ENCODE measurements at places on chromosomes 6 and 20.

GRCh38 chr20:23049201-23050075 lies at the start of gene THBD:
THBD (minus strand) TSS chr20:23049672; CDS start chr20:23049504, 168 bp downstream.
- no peak for DNase-seq

GRCh38 chr6:133769463-133769862 lies 119.5 kb upstream of the TCF21 start:
- DNase-seq, result no peak

- DNase-seq, result no peak
Measured at GRCh38 chr6:27138837-27139755, 108.4 kb upstream of the PRSS16 start.

- DNase-seq, result no peak
Measured at GRCh38 chr6:37309046-37309445, 44.7 kb upstream of the RNF8 start.

DNA sequence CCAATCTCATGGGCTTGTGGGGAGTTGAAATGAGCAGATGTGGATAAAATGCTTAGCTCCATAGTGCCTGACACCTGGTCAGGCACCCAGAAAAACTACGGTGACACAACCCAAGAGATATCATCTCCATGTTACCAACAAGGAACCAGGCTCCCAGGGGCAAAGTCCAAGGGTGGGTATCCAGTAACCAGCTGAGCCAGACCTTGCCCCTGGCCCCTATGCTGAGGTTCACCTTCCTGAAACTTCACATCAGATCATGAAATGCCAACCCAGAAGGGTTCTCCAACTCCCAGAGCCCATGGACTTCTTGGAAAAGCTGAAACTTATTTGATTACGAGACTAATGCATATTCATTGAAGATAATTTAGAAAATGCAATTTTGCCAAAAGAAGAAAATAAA lies 141.8 kb upstream of the KCNG1 start:
- DNase-seq, result no peak

- no peak for DNase-seq
Measured at GRCh38 chr6:49506569-49507111, 6.9 kb downstream of the GLYATL3 start.

GRCh38 chr6:21742238-21742660 lies 148.7 kb downstream of the SOX4 start:
- DNase-seq, result no peak

GRCh38 chr20:17969884-17970409 lies 1.1 kb downstream of the MGME1 start:
- DNase-seq, result no peak

GRCh38 chr6:63426844-63427243 lies 107.1 kb upstream of the LGSN start:
- no peak for DNase-seq

DNA sequence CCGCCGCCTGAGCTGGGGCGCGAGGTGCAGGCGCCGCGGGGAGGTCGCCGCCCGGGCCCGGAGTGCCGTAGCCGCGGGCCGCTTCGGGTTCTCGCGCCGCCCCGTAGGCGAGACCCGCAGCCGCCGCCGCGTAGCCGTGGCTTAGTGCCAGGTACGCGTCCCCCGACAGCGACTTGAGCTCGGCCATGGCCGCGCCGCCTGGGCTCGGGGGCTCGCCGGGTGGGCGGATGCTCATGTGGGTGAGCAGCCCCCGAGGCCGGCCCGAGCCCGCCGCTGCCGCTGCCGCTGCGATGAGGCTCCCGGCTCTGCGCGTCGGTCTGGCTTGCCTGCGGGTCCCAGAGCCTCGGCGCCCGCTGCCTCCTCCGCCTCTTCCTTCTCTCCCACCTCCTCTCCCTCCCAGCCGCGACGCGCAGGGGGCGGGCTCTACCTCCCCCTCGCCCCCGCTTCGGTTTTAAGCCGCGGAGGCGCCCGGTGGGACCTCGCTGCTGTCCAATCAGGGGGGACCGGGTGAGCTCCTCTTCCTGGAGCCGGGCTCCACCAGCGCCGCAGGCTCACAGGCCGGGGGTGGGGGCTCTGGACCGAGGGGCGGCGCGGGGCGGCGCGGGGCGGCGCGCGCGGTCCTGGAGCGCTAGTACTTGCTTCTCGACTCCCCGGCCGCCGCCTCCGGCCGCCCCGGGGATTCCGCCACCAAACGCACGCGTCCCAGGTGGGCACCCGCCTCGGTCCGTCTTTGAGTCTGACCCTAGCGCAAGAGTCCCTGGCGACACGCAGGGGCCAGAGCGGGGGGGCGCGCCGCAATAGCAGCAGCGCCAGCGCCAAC lies at the start of gene BHLHE23:
TSS of gene BHLHE23 (minus strand) at position 425 of the 820 bp plus-strand sequence. CDS start at position 235, 190 bp downstream.
- no peak for DNase-seq

DNA sequence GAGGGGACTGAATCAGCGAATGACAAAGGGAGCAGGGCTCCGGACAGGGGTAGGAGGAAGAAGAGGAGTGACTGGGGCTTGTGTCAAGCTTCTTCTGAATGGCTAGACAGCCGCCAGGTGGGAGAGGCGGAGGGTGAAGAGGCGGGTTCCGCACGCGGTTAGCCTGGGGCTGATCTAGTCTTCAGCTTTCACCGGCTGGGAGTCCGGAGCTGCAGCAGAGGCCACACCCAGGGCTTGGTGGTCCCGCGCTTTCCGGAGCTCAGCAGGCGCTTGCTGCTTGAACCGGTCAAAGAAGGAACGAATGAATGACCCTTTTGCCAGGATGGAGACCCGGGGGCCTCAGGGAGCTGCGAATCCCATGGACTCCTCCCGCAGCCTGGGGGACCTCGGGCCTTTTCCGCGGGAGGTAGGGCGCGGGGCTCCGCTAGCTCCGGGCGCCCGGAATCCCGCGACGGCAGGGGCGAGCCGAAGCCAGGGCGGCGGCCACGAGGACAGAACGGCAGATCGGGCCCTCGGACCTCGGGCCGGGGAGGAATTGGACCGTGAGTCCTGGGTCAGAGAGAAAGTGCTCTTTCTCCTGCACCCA lies at the start of gene C6orf141:
TSS of gene C6orf141 (plus strand) at position 177 of the 586 bp plus-strand sequence. CDS start at position 302, 125 bp downstream.
- DNase-seq, result no peak

GRCh38 chr6:87756858-87757257 lies 54.8 kb upstream of the AKIRIN2 start:
- no peak for DNase-seq

DNA sequence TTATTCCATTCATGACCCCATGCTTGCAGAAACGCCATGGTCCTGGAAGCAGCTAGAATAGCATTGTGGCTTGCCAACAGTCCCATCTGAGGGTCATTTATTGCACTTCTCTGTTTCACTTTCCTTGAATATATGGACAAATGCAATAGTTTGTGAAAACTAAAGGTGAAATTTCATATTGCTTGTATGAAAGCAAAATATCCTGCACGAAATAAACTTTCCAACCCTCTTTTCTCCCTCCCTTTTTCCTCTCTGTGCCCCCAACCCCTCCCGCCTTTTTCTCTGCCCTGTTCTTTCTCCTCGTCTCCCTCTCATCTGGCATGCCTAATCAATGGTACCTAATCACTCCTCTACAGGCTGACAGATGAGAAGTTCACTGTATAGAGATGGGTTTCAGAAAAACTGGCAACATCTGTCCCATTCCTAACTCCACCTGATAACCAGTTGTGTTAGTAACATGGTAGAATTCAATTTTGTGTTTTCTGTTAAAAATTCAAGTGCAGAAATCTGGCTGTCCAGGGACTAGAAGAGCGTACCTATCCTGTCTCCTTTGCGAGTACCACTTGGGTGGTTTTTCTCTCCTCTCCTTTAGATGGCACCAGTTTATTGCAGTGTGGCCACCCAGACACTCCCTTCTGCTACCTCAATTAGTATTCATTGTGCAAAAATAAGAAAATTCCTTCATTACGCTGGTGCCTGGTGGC lies 198.6 kb downstream of the FOXA2 start:
- DNase-seq, result no peak

GRCh38 chr6:149471801-149472200 lies 13.0 kb downstream of the ZC3H12D start:
- no peak for DNase-seq

DNA sequence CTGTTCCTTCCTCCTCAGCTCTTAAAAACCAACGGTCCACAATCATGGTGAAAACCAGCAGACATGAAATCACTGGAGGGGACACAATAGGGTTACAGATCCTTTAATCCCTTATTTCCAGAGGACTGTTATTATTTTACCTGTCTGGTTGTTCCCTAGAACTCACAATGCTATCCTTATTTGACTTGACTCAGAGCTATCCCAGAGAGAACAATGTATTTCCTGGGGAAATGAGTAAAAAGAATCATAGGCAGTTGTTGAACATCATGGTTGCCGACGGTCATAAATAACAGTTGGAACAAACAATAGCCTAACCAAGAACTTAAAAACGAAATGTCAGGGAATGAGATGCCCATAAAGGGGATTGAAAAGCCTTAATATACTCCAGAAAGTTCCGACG lies 9.3 kb downstream of the OR2H1 start:
- no peak for DNase-seq

GRCh38 chr6:116459927-116460326 lies 1.2 kb upstream of the CALHM6 start:
- DNase-seq, result no peak

- no peak for DNase-seq
Measured at GRCh38 chr20:62485062-62485700, 9.4 kb upstream of the GATA5 start.

DNA sequence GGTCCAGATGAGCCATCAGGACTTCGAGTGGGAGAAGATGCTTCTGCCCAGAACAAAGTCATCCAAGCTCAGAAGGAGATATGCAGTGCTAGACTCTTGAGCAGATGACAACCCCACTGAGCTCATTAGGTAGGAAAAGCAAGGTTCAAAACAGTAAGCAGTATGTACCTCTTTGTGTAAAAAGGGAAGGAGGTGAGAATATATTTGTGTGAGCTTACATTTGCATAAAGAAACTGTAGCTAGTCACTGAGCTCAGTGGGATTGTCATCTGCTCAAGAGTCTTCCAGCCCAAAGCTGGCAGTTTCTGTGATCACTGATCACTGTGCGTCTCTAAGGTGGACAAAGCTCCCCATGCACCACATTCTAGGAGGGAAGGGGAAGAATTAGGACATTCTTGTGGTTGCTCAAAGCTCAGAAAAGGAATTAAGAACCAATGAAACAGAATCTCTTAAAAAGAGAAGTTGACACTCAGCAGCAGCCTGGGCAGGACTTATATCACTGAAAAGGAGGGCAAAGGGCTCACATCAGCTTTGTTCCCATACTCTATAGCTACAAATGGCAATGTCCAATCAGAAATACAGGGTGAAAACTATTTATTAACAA lies 90.0 kb upstream of the MAFB start:
- no peak for DNase-seq

- no peak for DNase-seq
Measured at GRCh38 chr20:63533388-63533787, 3.8 kb downstream of the PTK6 start.

- DNase-seq, result no peak
Measured at GRCh38 chr6:106069478-106069877, 16.7 kb upstream of the PRDM1 start.

DNA sequence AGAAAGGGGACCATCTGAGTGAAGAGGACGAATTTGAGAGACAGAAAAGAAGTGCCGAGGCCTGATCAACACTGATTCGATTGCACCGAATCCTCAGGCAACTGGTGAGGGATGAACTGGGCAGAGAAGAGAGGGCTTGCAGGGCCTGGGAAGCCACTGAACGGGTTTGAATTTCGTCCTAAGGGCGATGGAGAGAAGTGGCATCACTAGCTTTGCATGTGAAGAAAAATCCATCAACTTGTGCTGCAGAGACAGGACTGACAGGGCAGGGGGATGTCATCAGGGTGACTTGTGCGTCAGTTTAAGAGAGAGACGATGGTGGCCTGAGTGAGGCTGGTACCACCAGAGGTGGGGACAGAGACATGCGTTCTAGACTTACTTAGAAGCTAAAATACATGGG lies 73.7 kb upstream of the SLC22A23 start:
- DNase-seq, result no peak
